Epithelial cell of esophagus (primary cell): ENCODE measurements at places on chromosomes 1 and 21.

DNA sequence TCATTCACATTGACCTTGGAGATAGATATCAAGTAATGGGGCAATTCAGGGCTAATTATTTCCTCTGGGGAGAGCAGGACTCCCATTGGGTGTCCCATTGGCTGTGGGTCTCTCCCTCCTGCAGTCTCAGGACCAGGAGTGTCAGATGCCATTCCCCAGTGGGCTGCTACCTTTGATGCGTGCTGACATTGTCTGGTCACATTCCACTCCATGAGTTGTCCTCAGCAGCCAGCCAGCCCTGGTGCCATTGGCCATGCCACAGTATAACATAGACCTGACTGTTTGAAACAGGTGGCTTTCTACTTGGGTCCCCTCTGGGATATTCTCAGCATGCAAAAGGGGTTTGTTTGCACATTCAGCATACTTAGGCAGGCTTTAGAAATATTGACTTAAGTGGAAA lies 118.5 kb downstream of the MRPS6 start:
- DNase-seq = no peak

GRCh38 chr1:215923129-215923824 lies 356.2 kb downstream of the KCTD3 start:
- peak; percentile 26 for DNase-seq

DNA sequence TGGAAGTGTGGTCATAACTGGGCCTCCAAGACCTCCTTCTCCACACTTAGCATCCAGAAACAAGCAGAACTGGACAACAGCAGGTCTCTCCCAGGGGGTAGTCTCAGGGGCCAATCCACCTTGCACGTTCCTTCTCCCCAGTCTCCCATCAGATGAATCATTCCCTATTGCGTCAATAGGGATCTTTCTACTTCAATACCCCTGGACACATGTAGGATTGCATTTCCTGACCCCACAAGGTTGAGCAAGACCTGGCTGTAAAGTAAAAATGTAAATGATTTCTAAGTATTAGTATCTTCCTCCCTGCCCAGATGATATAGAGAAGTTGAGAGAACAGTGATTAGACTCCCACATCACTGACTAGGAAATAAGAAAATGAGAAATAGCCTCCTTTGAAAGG lies 224.5 kb upstream of the CSF3R start:
- DNase-seq = no peak

- no peak for DNase-seq
Observed at GRCh38 chr1:213200630-213201029, 149.6 kb downstream of the RPS6KC1 start.

DNA sequence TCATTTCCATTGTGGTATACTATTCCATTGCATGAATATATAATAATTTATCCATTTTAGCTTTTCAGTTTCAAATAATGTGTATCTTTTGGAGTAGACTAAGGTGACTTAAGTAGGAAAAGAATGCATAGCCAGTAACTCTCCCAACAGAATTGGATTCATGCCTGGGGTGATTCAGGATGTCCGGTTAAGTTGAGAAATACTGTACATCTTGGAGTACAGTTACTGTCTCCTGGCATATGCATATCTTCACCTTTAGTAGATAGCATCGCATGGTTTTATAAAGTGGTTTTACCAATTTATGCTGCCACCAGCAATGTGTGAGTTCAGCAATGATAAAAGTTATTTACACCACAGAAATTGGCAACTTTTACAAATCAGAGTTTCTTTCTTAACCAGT lies 18.6 kb upstream of the SLC6A9 start:
- peak; percentile 91 for DNase-seq

- DNase-seq = peak; percentile 49
Observed at GRCh38 chr1:200314085-200314750, 95.6 kb downstream of the ZNF281 start.

GRCh38 chr21:34031835-34032370 lies 41.5 kb upstream of the MRPS6 start:
- DNase-seq = peak; percentile 17

DNA sequence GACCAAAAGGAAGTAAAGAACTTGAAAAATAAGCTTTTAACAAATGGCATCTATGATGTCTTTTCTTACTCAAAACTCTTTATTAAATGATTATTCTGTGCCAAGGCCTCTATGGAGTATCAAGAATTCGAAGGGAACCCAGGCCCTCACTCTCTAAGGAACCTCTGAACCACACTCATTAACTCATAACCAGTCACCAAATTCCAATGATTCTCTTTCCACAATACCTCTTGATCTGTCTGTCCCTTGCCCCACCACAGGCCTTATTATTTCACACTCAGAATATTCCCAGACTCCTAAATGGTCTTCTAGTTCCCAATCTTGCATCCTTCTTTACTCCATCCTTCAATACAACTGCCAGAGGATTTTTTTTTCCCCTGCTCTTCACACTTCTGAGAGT lies 37.0 kb downstream of the PCSK9 start:
- no peak for DNase-seq

DNA sequence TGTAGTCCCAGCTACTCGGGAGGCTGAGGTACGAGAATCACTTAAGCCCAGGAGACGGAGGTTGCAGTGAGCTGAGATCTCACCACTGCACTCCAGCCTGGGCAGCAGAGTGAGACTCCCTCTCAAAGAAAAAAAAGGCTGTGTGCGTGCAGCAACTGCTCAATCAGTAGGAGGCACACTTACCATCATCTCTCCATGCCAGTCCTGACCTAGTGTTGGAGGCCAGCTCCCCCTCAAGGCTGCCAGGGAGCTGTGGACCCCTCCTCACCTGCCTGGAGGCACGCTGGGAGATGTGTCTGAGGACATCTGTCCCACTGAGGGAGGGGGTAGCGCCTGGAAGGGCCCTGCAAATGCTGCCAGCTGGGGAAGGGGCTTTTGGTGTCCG lies 11.9 kb downstream of the RPS6KA1 start:
- no peak for DNase-seq

- no peak for DNase-seq
Observed at GRCh38 chr1:240128366-240128765, 36.7 kb downstream of the FMN2 start.

GRCh38 chr1:36446746-36447145 lies 3.5 kb downstream of the OSCP1 start:
- DNase-seq = no peak

GRCh38 chr1:115084902-115085511 lies 4.3 kb downstream of the TSPAN2 start:
- DNase-seq = no peak

DNA sequence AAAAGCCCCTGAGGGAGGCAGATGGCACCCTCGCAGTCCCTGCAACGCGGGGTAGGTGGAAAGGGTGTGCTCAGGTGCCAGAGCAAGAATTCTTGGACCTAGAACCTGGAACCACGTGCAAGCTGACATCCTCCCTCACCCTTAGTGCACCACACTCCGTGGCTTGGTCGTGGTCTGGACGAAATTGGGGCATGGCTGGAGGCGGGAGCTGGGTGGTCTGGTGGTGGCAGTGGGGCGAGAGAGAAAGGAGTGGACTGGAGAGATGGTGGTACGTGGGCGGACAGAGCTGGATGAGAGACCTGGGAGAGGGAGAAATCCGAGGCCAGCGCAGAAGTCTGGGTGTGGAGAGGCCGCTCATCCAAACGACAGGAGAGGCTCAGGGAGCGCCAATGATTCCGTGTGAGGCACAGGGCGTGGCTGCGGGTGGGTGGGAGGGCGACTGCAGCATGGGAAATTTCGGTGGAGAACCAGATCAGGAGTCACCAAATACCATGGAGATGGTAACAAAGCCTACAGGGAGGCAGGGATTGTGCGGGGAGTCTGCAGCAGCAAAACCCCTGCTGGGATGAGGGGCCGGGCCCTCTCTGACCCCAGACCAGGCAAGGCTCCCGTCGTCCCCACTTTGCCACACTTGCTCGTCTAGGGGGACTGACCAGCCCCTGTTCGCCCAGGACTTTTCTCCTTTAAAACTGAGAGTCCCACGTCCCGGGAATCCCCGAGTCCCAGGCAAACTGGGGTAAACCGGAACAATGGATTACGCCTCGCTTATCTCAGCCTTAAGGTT lies 31.9 kb downstream of the CDCP2 start:
- no peak for DNase-seq

DNA sequence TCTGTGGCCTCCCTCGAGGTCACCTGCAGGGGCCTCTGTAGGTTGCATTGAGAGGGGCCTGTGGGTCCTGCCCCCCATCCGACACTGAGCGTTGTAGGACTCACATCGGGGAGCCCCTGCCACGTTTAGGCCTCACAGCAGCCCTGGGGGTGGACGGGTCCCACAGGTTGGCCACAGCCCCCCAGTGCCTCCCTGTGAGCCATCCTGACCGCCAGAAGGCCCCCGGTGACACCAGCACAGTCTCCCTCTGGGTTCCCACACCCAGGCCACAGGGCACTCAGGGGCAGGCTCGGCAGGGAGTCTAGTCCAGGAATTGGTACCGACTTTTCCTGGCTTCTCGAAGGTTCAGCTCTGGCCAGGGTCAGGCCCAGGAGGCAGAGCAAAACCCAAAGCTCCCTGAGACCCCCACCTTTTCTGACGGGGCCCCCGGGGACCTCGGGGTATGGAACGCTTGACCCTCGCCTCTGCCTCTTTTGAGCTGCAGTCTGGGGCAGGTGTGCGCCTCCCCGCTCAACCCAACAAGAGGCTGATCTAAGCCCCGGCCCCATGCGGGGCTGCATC lies 13.9 kb upstream of the POFUT2 start:
- no peak for DNase-seq

DNA sequence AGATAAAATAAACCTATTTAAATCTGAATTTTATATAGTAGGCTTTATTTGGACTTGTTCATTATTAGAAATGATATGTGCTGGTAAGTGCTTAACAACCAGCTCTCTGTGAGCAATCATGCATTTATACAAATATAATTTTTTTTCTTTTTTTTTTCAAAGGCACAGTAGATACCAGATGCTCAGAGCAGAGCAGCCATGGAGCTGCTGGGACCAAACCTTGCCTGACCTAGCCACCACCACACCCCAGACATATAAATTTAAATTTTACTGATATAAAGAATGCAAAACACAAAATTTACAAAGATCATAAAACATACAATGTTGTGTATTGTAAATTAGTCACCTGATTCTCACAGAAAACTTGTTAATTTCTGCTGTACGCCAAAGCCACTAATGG lies 290.6 kb downstream of the SDCCAG8 start:
- DNase-seq = no peak

DNA sequence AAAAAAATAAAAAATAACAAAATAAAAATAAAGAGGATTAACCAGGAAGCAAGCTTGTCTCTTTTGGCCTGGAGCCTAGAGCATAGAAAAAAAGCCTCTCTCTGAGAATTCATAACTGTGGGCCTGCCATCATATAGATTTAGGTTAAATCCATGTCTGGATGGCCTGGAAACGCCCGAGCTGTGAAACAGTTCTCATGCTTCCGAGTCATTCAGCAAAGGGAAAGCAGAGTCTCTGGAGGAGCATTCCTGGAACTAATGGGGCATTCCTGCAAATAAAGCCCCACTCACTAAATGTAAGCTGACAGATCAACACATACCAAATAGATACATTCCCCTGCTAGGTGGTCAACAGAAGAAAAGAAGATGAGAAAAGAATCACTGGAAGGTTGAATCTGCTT lies 75.8 kb upstream of the GNG4 start:
- no peak for DNase-seq

DNA sequence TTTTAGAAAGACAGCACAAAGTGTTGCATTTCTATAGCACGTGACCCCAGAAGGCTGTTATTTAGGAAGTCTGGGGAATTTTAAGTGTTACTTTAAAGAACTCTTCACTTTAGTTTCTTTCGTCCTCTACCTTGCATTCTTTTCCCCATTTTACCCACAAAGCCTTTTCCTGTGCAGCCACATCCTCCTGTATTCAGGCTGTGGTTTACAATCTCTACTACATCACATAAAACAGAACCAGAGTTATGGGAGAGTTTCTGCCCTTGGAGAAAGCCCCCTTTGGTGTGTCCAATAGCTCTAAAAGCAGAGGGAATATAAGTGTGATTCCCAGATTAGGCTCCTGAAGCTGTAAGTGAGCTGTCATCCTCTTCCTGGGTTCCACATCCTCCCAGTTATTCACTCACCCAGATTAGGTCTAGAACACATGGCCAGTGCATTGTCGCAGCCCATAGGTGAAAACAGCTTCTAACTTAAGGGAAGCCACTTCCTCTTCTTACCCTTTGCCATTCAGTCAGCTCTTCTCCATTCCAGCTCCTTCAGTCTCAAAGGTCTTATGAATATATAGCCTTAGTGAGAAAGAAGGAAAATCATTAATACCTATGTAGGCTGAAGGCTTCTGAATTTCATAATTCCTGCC lies 171.1 kb downstream of the PIGK start:
- DNase-seq = no peak

DNA sequence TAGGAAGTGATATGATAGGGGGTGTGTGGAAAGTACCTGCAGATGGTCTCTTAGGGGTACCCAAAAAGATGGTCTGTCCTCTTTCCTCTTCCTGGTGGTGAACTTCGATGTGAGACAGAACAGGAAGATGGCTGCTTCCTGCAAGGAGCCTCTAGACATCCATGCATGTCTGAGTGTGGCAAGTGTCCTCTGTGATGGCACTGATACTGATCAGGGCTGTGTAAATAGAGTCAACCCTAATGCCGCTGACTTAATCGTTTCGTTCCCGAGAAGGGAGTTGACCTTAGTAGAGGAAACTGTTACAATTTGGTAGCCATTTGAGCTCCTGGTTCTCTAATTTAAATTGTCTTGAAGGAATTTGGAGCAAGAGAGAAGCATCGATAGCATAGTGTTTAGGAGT lies 168.6 kb downstream of the VPS13D start:
- DNase-seq = no peak

- DNase-seq = peak; percentile 85
Observed at GRCh38 chr1:26327956-26328362, 10.2 kb downstream of the CD52 start.

DNA sequence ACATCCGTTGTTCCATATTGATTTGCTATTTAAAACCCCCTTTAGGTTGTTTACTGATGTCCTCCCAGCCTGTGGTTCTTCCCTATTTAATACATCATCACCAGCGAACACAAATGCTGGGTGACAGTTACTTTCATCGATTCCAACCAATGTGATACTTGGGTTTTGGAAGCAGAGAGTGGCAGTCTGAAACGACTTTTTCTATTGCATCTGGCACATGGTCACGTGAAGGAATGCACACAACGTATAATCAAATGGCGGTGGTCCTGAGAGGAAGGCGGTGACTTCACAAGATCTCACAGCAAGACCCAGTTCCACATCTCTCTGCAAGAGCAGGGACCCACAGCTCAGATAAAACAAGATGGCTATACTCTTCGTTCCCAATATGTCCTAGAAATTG lies 213.9 kb downstream of the DSCAM start:
- no peak for DNase-seq

DNA sequence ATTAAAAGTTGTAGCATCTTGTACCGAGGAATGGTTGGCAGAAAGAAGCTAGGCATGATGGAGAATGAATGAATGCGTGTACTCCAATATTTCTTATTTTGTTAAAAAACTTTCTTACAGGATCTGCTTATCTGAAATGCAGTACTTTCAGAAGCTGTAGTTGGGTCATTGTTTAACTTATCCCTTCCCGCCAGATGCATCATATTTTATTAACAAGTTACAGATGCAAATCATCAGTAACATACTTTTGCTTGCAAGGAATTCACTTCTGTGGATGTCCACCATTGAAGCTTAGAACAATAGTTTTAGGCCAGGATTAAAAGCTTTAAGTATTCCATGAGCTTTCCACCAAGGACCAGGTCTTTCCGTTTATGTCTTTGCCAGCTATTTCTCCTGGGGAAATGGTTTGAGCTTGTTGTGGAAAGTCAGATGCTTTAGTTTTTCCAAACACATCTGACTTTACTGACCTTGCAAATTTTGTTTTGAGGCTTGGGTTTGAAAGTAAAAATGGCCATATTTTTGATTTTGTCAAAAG lies 65.4 kb downstream of the PATJ start:
- DNase-seq = no peak

GRCh38 chr1:232484856-232485255 lies 145.1 kb downstream of the SIPA1L2 start:
- no peak for DNase-seq

- no peak for DNase-seq
Observed at GRCh38 chr1:114316204-114316603, 162.5 kb upstream of the SYT6 start.
